Activated naive CD8-positive, alpha-beta T cell treated with anti-CD3 and anti-CD28 coated beads for 36 hours (primary cell): ENCODE measurements at places on chromosomes 2 and 18. TPM values are rescaled to one million over a fixed set of nuclear protein-coding genes. Genes with fewer than 3 reads are reported as not detected.

DNA sequence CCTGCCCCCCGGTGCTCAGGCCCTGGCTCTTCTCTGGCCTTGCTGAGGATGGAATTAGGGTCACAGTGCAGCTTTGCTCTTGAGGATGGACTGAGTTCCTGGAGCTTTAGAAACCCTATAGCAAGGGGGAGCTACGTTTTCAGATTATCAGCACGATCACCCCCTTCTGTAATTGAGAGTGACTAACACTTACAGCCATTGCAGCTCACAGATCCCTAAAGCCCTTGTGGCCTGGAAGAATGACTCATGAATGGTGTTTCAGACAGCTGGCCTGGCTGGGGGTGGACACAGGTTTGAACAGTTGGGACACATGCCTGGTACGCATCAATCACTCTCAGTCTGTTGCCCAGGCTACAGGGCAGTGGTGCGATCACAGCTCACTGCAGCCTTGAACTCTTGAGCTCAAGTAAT lies 79.7 kb upstream of the IGFBP5 start:
- DNase-seq, result no peak

GRCh38 chr18:11304928-11305327 lies 155.6 kb upstream of the PIEZO2 start:
- no peak for DNase-seq

DNA sequence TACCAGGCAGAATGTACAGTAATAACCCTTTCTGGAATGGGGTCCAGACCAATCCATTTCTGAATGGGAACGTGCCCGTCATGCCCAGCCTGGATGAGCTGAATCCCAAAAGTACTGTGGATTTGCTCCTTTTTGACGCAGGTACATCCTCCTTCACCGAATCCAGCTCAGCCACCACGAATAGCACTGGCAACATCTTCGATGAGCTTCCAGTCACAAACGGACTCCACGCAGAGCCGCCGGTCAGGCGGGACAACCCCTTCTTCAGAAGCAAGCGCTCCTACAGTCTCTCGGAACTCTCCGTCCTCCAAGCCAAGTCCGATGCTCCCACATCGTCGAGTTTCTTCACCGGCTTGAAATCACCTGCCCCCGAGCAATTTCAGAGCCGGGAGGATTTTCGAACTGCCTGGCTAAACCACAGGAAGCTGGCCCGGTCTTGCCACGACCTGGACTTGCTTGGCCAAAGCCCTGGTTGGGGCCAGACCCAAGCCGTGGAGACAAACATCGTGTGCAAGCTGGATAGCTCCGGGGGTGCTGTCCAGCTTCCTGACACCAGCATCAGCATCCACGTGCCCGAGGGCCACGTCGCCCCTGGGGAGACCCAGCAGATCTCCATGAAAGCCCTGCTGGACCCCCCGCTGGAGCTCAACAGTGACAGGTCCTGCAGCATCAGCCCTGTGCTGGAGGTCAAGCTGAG lies 89.6 kb downstream of the SH3BP4 start:
- DNase-seq, result no peak

DNA sequence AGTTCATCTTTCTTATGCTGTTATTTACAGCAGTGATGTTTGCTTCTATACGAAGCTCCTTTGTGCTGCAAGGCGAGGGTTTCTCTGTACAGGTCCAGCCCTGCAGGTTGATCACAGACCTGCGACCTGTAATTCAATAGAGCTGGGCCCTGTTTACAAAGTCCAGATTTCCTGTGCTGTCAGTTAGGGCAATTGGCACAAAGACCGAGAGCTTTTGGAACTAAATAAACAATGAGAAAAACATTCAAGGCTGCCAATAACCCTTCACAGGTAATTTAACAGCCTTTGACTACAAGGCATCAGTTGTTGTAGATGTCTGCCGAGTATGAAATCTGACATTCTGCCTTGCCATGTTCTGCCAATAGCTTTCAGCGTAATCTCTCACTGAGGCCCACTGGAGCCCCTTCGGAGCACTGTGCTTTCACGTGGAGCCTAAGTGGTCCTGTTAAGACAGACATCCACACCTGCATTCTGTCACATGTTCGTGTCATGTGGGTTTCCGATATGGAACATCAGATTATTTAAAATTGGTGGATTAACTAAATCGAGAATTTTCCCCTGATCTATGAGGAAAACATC lies 232.5 kb downstream of the PTGR3 start:
- DNase-seq, result no peak

DNA sequence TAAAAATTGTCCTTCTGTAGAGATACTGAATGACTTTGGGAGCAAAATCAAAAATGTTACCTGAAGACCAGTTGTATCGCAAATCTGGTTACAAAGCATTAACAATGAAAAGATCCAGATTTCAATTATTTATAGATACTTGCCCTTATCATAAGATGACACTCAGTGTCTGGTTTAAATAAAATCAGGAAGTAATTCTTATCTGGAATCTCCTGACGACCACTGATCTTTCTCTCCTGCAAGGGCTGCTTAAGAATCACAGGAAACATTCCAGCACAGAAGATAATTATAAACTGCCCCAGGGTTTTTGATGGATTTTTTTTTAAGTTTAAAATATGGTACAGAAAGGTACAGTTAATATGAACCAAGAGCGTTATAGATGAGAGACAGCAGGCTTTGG lies 205.7 kb downstream of the ALK start:
- no peak for DNase-seq

- no peak for DNase-seq
These were observed 4.7 kb upstream of the SATB2 start for GRCh38 chr2:199462347-199462955.

GRCh38 chr2:126898636-126899035 lies at the start of gene TEX51:
TSS of gene TEX51 (plus strand) at chr2:126898890. CDS start at chr2:126898919, 29 bp downstream.
- no peak for DNase-seq

DNA sequence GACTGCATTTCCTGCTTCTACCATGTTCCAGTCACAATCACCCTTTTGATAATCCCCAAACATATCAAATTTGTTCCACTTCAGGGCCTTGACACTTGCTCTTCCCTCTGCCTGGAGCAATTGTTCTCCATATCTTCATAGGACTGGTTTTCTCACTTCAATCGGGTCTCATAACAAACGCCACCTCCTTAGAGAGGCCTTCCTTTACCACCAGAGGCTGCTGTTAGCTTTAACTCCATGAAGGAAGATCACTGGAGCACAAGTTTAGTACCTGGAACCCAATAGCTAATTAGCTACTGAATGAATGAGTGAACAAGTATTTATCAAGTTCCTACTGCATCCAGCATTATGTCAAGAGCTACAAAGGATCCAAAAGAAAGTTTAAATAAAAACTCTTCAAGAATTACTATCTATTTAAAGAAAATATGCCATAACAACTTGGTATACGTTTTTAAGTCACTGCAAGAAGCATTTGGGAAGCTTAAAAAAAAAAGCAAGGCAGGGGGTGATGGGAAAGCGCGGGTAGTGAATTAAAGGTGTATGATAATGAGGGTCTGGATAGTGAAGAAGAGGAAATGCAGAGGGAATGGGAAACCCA lies 58.8 kb downstream of the BAZ2B start:
- no peak for DNase-seq

SCN9A gene
- total RNA-seq, result not detected

BMPR2 gene
- total RNA-seq, result 8.3 TPM

UGT1A3 gene
- not detected for total RNA-seq
